NCI-H1694 treated with DMSO at 0.1 percent for 48 hours (cell line): ENCODE measurements at places on chromosomes 13 and 19.

DNA sequence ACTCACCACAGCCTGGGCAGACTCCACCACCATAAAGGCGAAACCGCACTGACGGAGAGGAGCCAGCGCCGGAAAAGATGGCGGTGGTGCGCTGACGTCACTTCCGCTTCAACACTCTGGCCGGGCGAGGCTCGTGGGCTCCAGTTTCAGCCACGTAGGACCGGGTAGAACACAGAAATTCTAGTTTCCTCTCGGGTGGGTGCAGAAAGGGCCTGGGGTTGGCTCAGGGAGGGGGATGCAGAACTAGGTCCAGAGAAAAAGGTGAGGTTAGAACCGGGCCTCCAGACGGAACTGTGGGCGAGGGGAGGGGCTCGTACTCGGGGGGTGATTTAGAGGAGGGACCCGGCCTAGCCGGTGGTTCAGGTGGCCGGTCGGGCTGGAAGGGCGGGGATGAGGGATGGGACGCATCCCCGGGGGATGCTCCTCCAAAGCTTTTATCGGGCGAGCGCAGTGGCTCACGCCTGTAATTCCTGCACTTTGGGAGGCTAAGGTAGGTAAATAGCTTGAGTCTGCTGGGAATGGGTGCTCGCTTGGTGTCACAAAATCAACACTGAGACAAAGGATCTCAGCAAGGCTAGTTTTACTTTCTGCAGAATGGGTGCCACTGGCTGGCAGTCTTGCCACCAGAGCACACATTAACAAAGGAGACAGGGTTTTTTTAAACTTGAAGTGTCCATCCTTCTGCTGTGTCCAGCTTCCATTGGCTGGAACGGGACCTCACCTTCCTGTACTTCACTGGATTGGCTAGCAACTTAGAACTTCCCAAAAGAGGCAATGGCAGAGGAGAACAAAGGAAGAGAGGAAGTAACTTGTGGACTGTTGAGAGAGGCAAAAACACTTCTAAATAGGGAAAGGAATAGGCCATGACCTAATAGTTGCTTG, at the start of gene ZNF561:
Gene ZNF561, minus strand, starts transcription at position 77 of the 882 bp plus-strand sequence. CDS start 1,776 bp downstream, outside the sequence.
- peak; percentile 63 for DNase-seq

DNA sequence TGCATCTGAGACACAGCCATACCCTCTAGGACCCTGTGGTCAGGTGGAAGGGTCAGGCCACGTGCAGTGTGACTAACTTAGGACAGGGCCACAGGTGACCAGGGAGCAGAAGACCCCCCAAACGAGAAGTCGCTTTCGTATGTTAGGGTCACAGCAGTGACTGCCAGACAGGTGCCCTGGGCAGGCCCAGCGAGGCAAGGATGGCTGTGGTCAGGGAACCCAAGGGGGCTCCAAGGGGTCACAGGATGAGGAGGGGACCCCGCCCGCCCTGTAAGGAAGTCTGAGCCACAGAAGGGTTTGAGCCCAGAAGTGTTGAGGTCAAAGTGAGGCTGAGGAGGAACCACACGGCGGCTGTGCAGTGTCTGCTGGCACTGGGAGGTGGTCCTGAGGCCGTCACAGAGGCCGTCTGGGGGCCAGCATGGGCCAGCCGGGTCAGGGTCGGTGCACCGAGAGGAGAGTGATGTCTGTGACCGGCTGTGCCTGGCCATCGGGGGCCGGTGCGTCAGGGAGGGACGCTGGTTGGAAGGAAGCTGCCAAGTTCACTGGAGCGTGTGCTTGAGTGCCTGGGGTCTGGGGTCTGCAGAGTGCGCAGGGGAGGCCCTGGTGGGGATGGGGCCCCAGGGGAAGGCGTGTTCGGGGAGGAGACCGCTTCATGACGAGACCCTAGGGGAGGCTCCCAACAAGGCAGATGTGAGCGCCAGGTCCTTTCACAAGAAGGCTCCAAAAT, 24.8 kb upstream of the TMEM255B start:
- DNase-seq = no peak

DNA sequence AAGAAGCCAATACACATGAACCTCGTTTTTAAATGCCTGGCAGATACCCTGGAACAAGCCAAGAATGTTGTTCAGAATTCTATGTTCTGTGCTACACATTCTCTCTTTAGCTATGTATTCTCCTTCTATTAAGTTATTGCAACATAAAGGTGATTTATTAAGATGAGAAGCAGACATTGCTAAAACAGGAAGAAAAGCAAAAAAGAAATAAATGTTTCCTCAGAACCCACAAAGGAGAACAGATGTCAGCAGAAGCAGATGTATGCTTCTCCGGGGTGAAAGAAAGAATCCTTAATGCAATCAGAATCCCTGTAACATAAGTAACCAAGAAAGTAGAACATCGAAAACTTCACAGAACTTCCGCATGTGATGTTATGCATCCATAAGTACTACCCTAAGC, 302.9 kb downstream of the DCT start:
- DNase-seq = no peak

- DNase-seq = no peak
Observed at GRCh38 chr19:7850945-7851622, 21.1 kb downstream of the EVI5L start.

GRCh38 chr13:111950697-111951096, 116.3 kb upstream of the SOX1 start:
- no peak for DNase-seq

GRCh38 chr19:13010992-13011652, 15.8 kb downstream of the NFIX start:
- DNase-seq = no peak

DNA sequence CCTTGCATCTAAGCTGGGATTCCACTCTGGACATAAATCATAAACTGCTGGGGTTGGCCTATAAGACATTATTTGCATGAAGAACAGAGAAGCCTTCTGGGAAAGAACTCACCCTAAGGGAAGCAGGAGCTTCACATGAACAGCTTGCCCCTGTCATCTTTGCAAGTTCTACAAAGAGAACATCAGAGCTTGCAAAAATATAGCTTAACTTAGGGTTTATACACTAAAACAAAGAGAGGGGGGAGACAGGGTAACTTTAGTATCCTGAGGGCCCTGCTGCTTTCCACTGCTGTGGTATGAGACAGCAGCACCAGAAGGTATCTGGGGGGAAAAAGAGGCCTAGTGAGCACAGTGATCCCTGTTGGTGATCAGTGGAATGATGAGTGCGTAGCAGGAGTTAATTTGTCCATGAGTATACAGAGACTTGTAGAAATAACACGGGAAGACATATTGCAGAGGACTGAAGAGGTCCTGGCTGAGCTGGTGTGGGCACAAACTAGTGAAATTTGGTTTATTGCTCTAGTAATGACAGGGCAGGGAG, 116.1 kb upstream of the TSC22D1 start:
- DNase-seq = no peak

GRCh38 chr19:56842412-56842811, 1.9 kb upstream of the PEG3 start:
- DNase-seq = no peak

DNA sequence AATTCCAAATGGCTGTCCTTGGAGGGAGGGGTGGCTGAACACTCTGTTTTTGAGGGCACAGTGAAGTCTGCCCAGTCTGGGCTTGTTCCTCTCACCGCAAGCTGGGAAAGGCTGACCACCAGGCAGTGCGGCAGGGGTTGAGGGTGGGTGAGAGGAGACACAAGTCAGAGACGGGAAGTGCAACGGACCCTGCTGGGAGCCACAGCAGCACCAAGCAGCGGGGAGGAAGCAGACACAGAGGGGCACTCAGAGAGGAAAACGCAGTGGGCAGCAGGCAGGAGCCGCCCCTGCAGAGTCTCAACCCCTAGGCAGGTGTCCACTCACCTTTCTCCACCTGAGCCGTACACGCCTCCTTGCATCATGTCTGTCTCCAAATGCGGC, 15.6 kb downstream of the AKAP8L start:
- DNase-seq = no peak

GRCh38 chr19:8457827-8458226, 13.1 kb downstream of the HNRNPM start:
- DNase-seq = no peak
